ENCODE measurements at places on chromosomes 2 and 18.

- DNase-seq = no peak
These were observed 51.5 kb downstream of the SETBP1 start for GRCh38 chr18:44732238-44732563.

DNA sequence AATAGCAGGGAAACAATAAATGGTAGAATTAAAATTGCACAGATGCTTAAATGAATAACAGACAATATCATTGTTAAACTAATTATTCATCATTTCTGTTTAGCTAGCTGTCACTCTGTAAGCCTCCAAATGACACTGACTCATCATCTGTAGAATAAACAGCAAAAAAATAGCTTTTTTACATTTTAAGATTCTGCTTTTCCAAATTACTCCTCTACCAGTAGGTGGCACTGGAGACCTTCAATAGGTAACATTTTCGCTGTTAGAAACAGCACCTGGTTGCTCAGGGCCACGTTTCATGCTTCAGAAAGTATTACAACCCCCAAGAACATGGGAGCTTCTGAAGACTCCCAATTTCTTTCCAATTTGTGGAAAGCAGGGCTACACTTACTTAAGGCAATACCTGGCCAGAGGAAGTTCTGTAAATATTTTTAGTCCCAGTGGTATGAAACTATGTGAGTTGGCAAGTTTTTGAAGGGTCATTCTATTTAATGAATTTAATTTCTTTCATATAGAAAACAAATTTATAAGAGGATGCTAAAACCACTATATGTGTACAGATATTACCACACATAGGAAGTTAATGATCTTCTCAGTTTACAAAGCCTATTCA lies 45.4 kb downstream of the TTN start:
- no peak for DNase-seq

GRCh38 chr2:43407935-43408334 lies 181.5 kb upstream of the ZFP36L2 start:
- DNase-seq = no peak

DNA sequence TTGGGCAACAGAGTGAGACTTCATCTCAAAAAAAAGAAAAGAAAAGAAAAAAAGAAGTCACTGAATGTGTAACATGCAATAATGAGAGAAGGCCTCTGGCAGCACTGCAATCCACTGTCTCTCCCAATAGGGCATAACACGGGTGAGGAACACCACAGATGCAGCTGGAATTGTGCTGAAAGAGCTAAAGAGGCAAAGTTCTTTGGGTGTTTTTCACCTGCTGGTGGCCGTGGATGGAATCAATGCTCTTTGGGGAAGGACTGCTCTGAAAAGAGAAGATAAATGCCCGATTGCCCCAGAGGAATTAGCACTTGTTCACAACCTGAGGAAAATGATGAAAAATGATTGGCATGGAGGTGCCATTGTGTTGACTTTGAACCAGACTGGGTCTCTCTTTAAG lies 31.0 kb upstream of the CYBRD1 start:
- no peak for DNase-seq

- DNase-seq = no peak
These were observed 12.3 kb downstream of the YIPF4 start for GRCh38 chr2:32290000-32290339.

- no peak for DNase-seq
These were observed at the start of gene AQP4 for GRCh38 chr18:26865557-26865956. AQP4 (minus strand) TSS chr18:26865707; CDS start chr18:26865689, 18 bp downstream.

- DNase-seq = no peak
These were observed 73.2 kb upstream of the LCLAT1 start for GRCh38 chr2:30373881-30374302.

DNA sequence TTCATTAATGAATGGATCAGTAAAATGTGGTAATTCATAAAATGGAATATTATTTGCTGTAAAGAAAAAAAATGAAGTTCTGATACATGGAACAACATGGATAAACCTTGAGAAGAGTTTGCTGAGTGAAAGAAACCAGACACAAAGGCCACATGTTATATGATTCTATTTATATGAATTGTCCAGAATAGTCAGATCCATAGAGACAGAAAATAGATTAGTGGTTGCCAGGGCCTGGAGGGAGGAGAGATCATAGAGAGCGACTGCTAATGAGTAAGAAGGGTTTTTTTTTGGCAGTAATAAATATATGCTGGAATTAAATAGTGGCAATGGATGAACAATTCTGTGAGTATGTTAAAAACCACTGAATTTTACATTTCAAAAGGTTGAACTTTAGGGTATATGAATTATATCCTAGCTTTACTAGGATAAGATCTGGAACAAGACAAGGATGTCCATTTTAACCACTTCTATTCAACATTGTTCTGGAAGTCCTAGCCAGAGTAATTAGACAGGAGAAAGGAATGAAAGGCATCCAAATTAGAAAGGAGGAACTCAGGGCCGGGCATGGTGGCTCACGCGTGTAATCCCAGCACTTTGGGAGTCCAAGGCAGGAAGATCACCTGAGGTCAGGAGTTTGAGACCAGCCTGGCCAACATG lies 48.8 kb downstream of the MAPRE2 start:
- DNase-seq = no peak

DNA sequence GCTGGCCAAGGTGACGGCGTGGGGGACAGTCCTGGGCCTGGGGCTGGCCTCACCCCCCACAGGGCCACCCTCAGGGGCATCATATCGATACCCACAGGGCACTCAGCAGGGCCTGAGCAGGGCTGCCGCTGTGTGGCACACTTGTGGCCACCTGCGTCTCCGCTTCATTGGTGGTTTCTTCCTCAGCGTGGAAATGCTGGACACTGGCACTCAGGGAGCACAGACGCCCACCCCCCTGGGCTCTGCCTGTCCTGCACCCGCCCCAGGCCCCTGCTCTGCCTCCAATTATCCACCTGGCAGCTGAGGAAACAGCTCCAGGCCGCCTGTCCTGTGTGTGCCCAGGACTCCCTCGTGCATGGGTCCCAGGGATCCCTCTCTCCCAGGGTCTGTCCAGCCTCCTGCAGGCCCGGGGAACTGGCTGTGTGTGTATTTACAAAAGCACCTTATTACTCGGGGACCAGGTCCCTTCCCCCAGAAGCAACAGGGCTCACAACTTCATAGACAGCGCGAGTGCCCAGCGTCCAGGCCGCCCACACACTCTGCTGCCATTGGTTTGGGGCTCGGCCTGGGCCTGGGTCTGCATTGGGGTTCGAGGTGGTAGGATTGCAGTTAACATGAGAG lies 13.1 kb downstream of the CROCC2 start:
- DNase-seq = no peak

DNA sequence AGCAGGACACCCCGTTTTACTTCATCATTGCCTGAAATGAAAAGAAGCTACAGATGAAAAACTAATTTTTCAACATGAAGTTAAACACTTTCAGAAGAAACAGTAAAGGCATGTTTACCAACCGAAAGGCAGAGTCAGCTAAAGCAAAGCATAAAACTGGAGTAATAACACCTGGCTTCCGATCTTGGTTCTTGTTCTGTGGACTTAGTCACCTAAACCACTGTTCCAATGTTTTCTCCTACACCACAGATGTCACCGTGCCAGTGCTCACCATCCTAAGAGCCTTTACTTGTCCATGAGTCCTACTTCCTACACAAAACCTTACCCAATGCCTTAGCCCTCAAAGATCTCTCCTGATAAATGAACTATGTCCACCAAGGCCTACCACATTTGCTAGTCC lies 13.5 kb downstream of the MCM6 start:
- DNase-seq = no peak

DNA sequence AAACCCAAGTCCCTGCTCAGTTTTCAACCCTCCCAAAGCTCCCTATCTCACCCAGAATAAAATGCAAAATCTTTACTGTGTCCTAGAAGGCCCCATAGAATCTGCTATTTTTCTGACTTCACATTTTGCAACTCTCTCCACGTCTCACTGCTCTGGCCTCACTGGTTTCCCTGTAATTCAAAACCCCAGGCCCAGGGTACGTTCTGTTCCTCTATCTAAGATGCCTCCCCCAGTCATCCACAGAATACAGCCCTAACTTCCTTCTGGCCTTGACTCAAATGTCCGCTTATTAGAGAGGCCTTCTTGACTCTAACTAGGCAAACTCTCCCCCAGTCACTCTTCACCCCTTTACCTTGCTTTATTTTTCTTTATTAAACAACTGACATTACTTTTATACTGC lies 42.0 kb downstream of the FAM161A start:
- no peak for DNase-seq

GRCh38 chr2:40043191-40043590 lies 264.1 kb upstream of the THUMPD2 start:
- DNase-seq = no peak

GRCh38 chr2:113240915-113241911 lies 37.5 kb downstream of the PAX8 start:
- no peak for DNase-seq

DNA sequence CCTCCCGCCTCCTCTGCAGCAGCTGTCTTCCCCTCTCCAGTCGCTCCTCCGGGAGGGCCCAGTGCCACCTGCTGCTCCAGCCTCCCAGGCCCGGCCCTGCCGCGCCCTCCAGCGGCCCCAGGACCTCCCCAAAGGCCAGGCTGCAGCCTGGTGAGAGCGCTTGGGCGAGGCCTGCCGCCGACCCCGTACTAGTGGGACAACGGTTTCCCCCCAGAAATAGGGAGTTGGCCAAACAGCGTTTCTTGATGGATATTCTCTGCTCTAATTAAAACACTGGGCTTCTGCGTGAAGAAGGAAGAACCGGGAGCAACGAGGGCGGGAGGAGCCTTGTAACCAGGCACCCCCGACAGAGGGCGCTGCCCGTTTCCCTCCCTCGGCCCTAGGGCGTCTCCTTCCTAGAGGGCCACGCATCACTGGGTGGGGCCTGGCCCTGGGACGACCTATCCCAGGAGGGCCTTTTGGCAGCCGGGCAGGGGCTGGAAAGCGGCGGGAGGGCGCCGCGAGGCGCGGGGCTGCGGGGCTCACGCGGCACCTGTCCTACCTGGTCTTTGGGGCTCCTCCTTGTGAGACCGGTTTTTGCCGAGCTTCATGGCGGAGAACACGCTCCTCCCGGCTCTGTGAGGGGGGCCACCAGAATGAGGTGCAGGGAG lies 25.4 kb upstream of the OTOF start:
- DNase-seq = peak; percentile 63

- DNase-seq = no peak
These were observed 39.6 kb downstream of the EN1 start for GRCh38 chr2:118807668-118808428.

GRCh38 chr2:65586516-65586915 lies 154.1 kb upstream of the SPRED2 start:
- DNase-seq = no peak

GRCh38 chr2:120255986-120256650 lies 3.5 kb downstream of the RALB start:
- no peak for DNase-seq

DNA sequence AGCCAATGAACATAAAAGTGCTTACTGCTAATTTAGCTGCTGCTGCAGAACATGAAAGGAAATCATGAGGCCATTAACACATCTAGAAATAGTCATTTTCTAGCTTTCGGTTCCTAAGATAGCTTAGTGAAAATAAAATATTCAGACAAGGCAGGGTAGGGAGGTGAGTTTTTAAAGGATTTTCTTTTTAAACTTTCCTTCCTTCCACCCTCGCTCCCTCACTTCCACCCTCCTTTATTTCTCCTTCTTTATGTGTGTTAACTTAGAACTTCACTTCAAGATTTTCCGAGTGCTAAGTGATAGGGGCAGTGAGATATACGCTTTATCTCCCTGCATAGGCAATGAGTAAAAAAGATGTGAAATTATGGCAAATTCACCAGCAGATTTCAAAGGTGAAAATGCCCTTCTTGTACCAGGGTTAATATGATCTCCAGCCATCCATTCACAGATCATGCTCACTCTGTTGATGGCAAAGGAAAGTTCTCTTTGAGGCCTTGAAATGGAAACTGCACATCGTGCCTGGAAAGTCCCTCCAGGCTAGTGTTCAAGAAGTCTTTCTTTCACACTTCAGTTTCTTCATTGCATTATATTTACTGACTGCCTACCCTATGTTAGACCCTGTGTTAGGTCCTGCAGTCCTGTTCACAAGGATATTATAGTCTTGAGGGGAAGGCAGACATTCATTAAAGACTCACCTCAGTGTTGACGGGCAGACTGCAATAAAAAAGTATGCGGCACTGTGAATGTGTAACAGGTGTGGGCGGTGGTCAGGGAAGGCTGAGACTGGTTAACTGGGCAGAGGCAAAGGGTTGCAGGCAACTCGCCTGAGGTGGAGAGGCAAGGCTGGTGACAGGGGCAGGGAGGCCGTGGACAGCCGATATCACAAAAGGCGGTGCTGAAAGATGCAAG lies 200.8 kb downstream of the PLCL1 start:
- no peak for DNase-seq

GRCh38 chr2:10173258-10174005 lies 50.9 kb downstream of the RRM2 start:
- no peak for DNase-seq

- no peak for DNase-seq
These were observed 63.9 kb upstream of the PAX8 start for GRCh38 chr2:113342650-113343049.

GRCh38 chr18:48590678-48591077 lies 51.8 kb downstream of the CTIF start:
- no peak for DNase-seq

- DNase-seq = no peak
These were observed 113.2 kb downstream of the GYPC start for GRCh38 chr2:126769118-126769517.

GRCh38 chr2:171034315-171034714 lies 105.3 kb downstream of the GORASP2 start:
- no peak for DNase-seq

- DNase-seq = no peak
These were observed 15.0 kb downstream of the ZBTB7C start for GRCh38 chr18:48394176-48394575.

DNA sequence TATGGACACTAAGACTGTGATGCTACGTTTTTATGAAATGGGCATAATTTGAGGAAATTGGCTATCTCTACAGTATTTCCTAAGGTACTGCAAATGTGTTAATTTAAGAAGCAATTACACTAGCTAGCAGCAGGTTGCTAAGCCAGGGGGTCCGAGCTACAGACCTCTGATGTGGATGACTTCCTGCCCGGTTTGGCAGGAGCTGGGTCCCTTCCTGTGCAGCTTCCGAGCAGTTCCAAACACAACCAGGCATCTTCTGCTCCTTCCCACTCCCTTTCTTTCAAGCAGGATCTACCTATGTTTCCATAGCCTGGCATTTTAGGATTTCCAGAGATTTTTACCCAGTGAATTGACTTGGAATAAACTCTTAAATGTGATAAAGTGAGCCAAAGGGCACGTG lies 55.7 kb downstream of the SCN2A start:
- DNase-seq = no peak

DNA sequence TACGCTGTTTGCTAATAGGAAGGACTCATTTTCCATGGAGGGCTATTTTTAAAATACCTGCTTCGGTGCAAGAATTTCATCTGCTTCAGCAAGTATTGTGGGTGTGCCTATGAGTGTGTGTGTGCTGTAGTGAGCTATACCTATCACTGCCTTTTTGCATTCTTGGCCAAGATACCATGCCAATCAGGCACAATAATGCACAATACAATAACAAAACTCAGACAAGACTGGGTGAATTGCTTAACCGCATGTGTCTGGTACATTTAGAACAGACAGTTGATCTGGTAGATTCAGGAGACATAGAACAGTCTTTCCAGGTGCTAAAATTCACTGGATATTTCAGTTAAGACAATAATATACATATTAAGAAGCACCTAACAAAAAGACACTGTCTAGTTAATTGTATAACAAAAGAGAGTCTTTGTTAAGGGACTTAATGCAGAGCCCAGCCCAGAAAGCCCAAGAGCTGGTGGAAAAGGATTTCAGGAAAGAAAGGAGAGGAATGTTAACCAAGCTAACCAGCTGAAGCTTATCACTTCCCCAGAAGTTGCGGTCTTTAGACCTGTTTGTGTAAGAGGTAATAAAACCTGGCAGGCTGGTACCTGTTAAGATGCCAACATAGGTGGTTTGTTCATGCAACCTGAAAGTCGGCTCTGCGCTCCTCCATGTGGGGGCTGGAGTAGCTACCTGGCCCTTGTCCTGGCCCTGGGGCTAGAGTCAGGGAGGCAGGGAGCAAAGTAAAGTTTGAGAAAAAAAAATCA lies 153.3 kb upstream of the RBMS1 start:
- no peak for DNase-seq
